ENCODE measurements at places on chromosomes 5 and 9.

DNA sequence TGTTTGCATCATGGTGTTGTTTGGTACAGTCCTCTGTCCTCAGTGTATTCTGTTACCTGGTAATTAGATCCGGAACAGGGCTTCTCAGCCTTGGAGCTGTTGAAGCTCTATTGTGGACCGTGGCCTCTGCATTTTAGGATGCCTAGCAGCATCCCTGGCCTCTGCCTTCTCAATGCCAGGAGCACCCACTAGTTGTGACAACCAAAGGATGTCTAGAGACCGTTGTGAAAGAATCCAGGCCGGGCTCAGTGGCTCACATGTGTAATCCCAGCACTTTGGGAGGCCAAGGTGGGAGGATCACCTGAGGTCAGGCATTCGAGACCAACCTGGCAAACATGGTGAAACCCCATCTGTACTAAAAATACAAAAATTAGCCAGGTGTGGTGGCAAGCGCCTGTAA, 159.6 kb downstream of the CACNA1B start:
- no peak for DNase-seq

GRCh38 chr5:21807953-21808352, 1045.2 kb downstream of the CDH12 start:
- DNase-seq, result no peak

- no peak for DNase-seq
Measured at GRCh38 chr5:134736173-134736812, 2.1 kb upstream of the CAMLG start.

- no peak for DNase-seq
Measured at GRCh38 chr5:97047076-97047475, 95.3 kb downstream of the LIX1 start.

All from effector CD8-positive, alpha-beta T cell (primary cell).